Left lobe of liver (tissue), 2 donors: ENCODE measurements at places on chromosomes 16 and 17. TPM values are rescaled to one million over a fixed set of nuclear protein-coding genes. Genes with fewer than 3 reads are reported as not detected.

The UMOD gene
- total RNA-seq = not detected

- no peak for DNase-seq
Measured at GRCh38 chr17:57939797-57940196, 15.4 kb downstream of the CUEDC1 start.

The C16orf92 gene
- not detected for total RNA-seq

- DNase-seq = peak; percentile 48
Measured at GRCh38 chr17:79942591-79943346, 92.9 kb downstream of the TBC1D16 start.
